Eye (tissue), 1 donor: ENCODE measurements at places on chromosomes 4 and X.

- no peak for DNase-seq
Measured at GRCh38 chr4:30882995-30883675, 163.0 kb downstream of the PCDH7 start.

GRCh38 chr4:26978387-26979053 lies 117.9 kb downstream of the STIM2 start:
- no peak for DNase-seq

DNA sequence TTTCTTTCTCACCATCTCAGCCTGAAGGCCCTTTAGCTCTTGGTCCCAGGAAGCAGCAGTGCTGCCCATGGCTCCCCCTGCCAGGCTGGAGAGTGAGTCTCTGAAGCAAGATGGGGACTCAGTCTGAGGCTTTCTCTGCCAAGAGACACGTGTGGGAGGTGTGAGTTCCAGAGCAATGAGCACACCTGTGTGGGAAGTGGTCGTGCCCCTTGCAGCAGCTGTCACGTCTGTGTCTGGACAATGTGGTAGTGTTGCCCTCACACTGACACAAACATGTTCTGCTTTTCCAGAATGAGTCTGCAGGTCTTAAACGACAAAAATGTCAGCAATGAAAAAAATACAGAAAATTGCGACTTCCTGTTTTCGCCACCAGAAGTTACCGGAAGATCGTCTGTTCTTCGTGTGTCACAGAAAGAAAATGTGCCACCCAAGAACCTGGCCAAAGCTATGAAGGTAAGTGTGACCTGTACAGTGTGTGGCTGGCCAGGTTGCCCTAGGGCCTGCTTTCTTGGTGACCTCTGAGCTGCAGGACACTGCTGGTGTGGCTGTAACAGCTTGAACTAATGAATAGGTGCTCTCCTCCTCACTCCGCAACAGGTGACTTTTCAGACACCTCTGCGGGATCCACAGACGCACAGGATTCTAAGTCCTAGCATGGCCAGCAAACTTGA lies 1.9 kb downstream of the TACC3 start:
- DNase-seq = no peak

- no peak for DNase-seq
Measured at GRCh38 chr4:189235599-189235998, 705.1 kb upstream of the FRG1 start.

DNA sequence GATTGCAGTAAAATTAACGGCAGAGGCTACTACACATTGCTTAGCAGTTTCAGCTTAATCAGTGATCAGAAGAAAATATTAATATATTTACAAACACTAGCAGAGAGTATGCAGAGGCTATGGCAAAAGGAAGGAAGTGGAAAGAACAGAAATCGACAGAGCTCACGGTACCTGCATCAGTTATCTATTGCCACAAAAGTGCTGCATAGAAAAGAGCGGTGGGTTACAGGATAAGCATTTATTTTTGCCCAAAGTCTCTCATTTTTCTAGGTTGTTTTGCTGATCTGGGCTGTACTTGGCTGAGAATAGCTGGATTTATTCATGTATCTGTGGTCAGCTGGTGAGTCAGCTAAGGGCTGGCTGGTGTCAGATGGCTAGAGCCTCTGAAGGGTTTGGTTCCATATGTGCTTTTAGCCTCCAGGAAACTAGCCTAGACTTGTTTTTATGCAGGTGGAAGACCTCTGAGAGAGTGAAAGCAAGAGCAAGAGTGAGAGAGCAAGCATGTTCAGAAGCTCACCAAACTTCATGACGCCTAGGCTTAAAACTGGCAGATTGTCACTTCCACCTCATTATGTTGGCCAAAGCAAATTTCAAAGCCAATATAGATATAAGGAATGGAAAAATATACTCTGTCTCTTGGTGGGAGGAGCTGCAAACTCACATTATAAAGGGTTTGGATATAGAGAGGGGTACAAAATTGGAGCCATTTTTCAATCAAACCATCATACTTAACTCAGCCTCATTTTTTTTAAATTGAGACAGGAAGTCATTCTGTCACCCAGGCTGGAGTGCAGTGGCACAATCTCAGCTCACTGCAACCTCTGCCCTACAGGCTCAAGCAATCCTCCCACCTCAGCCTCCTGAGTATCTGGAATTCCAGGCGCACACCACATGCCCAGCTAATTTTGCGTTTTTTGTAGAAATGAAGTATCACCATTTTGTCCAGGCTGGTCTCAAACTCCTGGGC lies 153.2 kb upstream of the RPL34 start:
- DNase-seq = no peak

- DNase-seq = no peak
Measured at GRCh38 chr4:76809594-76810305, 88.2 kb downstream of the SOWAHB start.

- DNase-seq = no peak
Measured at GRCh38 chr4:122658818-122659295, 38.0 kb upstream of the IL21 start.

GRCh38 chr4:116059361-116059760 lies 945.9 kb upstream of the NDST4 start:
- DNase-seq = no peak
